ENCODE measurements at places on chromosomes 13 and 19. TPM values are rescaled to one million over a fixed set of nuclear protein-coding genes. Genes with fewer than 3 reads are reported as not detected.

The SLC46A3 gene
- total RNA-seq = 2.7 TPM

The ZNF473 gene
- 5.2 TPM for total RNA-seq

The EFNA2 gene
- total RNA-seq = 0.25 TPM

The SH2D3A gene
- total RNA-seq = 3.2 TPM

The CYP4F8 gene
- not detected for total RNA-seq

The TEX29 gene
- total RNA-seq = 0.13 TPM

The GPR42 gene
- total RNA-seq = not detected

The CD37 gene
- total RNA-seq = not detected

DNA sequence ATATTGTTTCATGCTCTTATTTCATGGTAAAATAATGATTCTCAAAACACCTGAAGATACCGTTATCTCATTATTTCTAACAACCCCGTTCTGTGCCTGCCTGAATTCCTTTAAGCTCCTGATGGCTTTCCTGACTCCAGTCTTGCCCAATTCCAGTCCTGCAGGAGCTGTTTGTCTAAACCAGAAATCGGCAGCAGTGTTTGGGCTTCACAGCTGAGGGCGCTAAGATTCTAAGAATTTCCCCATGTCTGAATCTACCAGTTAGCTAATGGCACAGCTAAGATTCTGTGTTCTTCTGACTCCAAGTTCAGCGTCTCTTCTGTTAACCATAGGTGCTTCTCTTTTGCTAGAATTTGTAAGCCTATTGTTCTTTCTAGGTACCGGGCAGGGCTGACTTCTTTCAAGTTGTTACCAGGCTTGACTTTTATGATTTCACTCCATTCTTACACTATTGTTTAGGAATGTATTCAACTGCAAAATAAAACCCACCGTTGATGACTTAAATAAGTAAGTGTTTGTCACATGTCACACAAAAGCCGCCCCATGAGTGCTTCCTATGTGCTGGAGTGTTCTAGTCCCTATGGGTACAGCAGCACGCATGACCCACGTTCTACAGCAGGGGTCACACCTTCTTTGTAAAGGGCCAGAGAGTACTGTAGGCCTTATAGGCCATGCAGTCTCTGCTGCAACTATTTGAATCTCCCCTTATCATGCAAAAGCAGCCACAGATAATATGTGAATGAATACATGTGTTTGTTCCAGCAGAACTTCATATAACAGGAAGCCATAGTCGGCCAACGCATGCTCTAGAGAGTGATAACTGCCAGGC, 168.3 kb upstream of the RNF113B start:
- DNase-seq = no peak

DNA sequence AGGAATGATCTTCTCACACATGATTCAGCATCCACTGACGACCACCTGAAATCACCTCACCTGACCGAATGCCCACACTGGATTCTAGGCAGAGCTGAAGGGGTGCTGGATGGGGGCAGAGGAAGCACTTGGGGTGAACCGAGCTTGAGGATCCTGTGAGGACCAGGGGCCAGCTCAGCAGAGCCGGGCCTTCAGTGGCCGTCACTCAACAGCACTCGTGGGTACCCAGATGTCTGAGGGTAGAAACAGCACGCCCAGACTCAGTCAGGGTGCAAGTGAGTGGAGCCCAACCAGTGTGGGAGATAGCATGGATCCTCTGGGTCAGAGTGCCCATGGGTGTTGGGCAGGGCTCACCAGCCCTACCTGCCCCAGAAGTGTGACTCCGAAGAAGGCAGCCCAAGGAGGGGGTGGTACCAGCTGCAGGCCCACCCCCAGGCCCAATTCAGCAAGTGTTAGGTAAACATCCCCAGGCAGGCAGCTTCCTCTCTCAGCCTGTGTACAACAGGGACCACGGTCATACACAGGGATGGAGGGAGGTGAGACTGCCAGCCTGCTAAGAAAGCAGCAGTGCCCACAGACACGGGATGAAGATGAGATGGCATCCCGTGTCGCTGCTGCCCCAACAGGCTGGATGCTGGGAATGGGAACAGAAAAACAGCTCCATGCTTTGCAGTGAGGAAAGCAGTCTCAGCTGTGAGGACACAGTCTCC, 16.6 kb downstream of the GJA3 start:
- no peak for DNase-seq

- DNase-seq = no peak
Observed at GRCh38 chr13:69600811-69601210, 506.8 kb upstream of the ATXN8OS start.

DNA sequence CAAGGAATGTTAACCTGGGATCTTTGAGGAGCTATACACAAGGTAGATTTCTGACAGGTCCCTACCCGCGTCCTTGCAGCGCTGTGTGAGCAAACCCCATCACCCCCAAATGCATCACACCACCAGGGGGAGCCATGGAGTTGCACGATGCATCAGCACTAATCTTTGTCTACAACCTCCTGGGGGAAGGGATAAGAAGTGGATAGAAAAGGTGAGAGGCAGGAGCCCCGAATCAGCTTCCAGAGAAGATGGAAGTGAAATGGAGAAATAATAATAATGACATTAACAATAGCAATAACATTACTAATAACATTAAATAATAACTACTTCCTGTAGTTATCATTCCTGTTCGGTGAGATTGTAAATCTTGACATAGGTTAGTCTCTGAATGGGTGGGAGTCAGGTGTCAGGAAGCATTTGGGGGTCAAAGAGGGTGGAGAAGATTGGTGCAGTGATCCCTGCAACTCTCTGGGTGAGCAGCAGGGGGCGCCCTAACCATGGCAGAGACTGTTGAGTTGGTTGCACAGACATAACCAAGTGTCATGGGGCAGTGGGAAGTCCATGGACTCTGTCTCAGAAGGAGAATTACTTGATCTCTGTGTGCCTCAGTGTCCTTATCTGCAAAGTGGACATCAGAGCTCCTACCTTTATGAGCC, 16.5 kb downstream of the SIGLEC7 start:
- no peak for DNase-seq

- DNase-seq = no peak
Observed at GRCh38 chr13:100423375-100423774, 165.2 kb downstream of the GGACT start.

DNA sequence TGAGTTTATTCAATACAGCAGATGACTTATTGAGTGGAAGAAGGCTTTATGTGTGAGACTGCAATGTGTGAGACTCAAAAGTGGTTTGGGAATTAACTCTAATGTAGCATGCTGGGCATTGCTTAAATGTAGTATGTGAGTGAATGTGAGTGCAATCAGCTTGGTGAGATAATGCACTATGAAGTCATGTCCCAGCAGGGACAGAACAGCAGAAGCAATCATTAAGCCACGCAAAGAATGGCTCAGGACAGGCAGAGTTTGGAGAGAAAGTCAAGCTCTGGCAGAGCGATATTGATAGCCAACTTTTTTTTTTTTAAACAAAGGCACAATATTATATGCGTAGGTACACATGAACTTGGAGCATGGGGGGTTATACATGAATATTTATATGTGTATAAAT, 597.7 kb downstream of the GPC6 start:
- no peak for DNase-seq

- DNase-seq = peak; percentile 16
Observed at GRCh38 chr13:50731400-50731799, 112.1 kb downstream of the DLEU7 start.

GRCh38 chr13:40681341-40682146, 15.1 kb upstream of the FOXO1 start:
- DNase-seq = no peak

DNA sequence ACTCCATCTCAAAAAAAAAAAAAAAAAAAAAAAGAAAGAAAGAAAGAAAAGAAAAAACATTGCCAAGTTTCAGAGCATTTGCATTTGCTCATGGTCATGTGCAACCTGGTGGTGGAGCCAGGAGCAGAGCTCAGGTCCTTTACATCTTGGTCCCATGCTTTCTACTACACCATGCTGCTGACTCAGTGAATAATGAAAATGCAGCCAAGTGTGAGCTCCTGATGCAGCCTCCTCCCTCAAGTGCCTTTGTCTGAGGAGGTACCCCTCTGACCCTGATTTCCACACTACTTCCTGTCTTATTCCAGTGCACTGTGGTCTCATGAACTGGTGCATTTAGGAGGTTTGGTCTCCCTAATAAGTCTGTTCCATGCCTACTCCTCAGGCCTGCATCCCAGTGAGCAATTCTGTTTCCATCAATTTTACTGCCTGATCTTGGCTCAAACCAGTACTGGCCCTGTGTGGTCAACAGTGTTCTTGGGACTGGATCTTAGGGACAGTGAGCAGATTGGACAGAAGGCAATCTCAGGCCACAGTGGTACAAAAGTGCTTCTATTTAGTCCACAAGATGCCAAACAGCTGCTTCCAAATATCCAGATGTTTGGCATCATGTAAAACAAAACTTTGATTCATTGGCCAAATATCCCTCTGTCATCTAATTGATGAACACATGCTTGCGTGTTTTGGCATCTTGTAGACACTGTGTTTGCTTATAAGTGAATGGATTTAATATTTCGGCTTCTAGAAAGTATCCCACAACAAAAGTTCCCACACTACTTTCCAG, 28.8 kb upstream of the LRCH1 start:
- DNase-seq = no peak

DNA sequence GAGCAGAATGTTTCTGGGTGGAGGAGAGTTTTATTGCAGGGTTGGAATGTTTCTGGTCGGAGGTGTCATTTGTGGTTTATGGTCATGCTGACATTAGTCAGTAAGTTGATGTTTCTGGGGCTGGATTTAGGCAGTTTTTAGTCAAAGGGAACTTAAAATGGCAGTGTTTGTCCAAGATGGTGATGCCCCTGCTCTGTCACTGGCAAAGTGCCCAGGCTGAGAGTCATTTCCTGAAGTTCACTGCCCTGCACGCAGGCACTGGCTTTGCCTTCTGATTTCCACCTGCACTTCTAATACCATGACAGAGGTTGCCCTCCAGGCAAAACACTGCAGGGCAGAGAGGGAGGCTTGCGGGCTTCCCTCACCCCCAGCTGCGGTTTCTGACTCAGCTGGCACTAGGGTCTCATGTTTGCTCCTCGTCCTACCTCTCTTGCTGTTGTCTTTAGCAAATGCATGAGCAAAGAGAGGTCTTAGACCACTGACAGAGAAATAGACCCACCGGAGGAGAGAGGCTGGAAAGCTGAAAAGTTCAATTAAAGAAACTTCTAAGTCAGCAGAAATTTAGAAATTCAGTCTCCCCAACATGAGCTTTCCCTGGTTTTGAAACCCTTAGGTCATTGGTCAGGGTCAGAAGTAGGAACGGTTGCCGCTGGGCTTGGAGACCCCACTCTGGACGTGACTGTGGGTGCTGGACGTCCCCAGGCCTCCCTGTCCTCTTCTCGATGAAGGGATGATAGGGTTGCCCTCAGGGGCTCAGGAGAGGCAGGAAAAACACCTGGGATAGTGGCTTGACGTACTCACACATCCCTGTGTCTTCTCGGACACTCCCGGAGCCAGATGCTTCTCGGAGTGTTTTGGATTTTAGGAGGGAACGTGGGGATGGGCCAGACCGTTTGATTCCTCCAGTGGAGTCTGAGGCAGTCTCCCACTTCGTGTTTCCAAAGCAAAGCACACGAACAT, 26.3 kb downstream of the TMEM255B start:
- DNase-seq = peak; percentile 57

DNA sequence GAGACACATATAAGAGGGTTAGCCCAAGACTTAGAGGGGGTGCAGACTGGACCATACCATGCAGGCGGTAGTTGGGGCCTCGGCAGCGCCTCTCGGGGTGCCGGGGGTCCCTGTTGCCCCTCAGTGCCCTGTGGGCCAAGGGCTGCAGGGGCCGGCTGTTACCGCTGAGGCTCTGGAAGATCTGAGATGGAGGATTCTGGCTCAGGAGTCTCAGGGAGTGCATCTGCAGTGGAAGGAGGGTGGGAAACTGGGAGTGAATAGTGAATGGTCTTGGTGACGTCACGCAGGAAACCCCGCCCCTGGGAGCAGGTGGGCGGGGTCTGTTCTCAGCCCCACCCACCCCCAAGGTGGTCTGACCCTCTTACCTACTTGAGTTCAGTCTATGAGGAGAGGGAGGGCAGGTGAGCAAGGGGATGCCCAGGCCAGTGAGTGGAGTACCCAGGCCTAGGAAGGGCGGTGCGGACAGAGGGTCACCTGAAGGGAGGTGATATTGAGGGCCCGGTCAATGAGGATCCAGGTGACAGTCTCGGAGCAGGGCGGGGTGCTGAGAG, 1.7 kb upstream of the DBP start:
- DNase-seq = no peak

GRCh38 chr13:22536851-22537250, 643.9 kb upstream of the SGCG start:
- no peak for DNase-seq

GRCh38 chr13:46176756-46177155, 5.2 kb downstream of the LCP1 start:
- DNase-seq = no peak

DNA sequence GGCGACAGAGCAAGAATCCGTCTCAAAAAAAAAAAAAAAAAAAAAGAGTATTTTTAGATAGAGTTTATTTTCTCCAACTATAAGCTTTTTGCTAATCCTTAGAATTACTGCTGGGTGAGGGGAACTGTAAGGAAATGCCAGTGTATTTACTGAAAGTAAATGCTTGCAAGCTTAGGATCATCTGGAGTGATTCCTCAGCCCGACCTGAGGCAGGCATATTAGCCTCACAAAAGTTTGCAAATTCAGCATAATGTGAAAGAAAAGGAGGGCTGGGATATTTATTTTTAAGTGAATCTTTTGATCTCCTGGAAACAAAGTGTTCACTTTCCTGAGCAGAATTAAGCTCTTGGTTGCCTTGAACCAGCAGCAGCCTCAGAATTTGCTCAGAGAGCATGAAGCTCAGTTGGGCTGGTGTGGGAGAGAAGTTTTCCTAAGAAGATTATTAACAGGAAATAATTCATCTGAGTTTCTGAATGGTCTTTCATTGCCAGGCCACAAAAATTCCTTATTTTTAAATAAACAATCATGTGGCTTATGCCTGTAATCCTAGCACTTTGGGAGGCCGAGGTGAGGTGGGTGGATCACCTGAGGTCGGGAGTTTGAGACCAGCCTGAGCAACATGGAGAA, 24.7 kb upstream of the SPATA13 start:
- peak; percentile 16 for DNase-seq

DNA sequence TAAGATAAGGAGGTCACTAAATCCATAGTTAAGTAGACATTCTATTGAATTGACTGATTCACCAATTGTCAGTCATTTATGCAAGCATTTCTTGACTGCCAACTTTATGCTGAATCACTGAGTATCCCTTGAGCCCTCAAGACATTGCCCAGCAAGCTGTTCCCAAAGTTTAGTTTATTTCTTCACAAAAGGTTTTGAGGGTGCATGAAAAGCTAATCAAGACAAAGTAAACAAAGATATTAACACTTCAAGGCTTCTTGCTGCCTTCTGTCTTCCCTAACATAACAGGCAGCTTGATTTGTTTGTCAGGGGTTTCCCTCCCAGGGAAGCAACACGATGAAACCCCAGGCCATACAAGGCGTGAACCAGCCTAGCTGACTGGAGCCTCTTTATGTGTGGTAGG, 374.4 kb downstream of the SPRY2 start:
- no peak for DNase-seq

GRCh38 chr13:84567848-84568247, 685.6 kb upstream of the SLITRK1 start:
- DNase-seq = no peak

- no peak for DNase-seq
Observed at GRCh38 chr13:33175991-33176390, 109.6 kb downstream of the STARD13 start.

- peak; percentile 87 for DNase-seq
Observed at GRCh38 chr13:30745906-30746686, 10.8 kb downstream of the ALOX5AP start.

Data from dermis microvascular lymphatic vessel endothelial cell (primary cell).